ENCODE measurements at places on chromosomes 12 and 14.
A peak's percentile ranks its signal among the peaks of the same experiment; 100 is the strongest.

DNA sequence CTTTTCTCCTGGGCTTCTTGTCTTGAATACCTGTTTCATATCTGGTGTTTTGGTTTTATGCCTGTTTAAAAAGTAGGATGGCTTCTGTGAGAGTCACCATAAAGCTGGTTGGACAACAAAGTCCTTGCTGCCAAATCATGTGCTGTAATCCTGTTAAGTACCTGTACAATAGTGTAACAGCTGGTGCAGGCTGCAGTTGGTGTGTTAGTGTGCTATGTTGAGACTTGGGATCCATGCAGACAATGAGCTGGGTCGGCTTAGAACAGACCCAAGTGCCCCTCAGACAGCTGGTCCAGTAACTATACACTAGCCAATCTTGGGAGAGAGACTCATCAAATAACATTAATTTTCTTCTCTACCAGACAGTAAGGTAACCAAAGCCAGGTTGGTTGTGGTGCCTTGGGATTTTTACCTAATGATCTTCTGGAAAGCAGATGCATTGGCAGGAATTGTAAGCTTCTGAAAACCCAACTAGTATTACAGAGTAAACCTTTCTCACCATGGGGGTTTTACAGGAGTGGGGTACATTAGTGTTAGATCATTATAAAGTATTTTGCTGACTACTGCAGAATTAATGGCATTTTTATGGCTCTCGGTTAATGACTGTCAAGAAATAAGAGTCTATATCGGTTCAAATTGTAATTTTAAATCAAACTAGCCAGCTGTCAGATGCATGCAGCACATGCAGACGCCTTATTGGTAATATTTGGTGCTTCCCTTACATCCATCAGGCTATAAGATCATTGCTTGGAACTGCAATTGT, 231.2 kb downstream of the PDZRN4 start:
- no peaks in the 10 kb centered on the region for H3K4me1 ChIP-seq
- DNase-seq = no peak
- no peak overlapping the region for H3K4me3 ChIP-seq
- H3K27me3 ChIP-seq = peaks cover 5% of the 10 kb centered on the region
- H3K27ac ChIP-seq = no peak overlapping the region
- H3K36me3 ChIP-seq = no peaks in the 10 kb centered on the region

GRCh38 chr12:62879691-62880090, 55.3 kb downstream of the PPM1H start:
- H3K36me3 ChIP-seq = 0 out of 2 replicates have a peak, but pooled peaks cover 5% of the 10 kb centered on the region
- H3K4me1 ChIP-seq = peaks cover 21% of the 10 kb centered on the region
- no peak overlapping the region for H3K27ac ChIP-seq
- H3K27me3 ChIP-seq = no peaks in the 10 kb centered on the region

- peaks cover 9% of the 10 kb centered on the region for H3K4me1 ChIP-seq
- no peaks in the 10 kb centered on the region for H3K27me3 ChIP-seq
- H3K4me3 ChIP-seq = no peak overlapping the region
- H3K27ac ChIP-seq = no peak overlapping the region
- peak; percentile 93 for DNase-seq
These were observed 107.0 kb upstream of the CRY1 start for GRCh38 chr12:107200394-107200793.

DNA sequence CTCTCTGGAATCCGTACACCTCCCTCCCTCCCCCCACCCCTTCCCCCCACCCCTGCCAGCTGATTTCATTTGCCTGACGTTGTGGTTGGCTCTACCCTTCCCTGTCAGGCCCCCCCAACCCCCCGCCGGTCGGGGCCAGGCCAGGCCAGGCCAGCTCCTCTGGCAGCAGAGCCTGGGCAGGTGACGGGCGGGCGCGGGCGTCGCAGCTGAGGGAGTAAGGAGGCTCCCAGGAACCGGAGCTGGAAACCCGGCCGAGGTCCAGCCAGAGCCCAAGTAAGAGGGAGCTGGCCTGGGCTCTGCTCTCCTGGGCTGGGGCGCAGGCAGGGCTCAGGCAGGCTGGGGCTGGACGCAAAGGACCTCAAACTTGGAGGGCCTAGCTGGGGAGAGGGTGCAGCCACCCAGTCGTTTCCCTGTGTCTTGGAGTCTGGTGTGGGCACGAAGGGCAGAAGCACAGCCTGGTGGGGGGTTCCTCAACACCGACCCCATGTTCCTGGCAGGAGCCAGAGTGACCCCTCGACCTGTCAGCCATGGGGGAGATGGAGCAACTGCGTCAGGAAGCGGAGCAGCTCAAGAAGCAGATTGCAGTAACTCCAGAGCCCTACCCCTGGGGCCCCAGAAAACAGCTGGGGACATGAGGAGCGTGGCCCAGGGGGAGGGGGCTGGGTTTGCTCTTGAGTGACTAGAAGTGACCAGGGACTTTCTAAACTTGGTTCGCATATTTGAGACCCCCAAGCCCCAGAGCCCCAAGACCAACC, at the start of gene GNB3:
GNB3 (plus strand) TSS at position 165 of the 755 bp plus-strand sequence; CDS start at position 528, 363 bp downstream.
- H3K27ac ChIP-seq = no peak within 1 kb of the TSS
- no peaks in the 10 kb centered on the region for H3K4me1 ChIP-seq
- no peak within 1 kb of the TSS for H3K4me3 ChIP-seq
- no peak for DNase-seq
- H3K27me3 ChIP-seq = no peaks in the 10 kb centered on the region

- H3K27ac ChIP-seq = no peak within 1 kb of the TSS
- H3K36me3 ChIP-seq = no peaks in the 10 kb centered on the region
- DNase-seq = no peak
These were observed at the start of gene NRIP2 for GRCh38 chr12:2834581-2835491. Gene NRIP2, minus strand, starts transcription at chr12:2835035. Its CDS starts 52 bp downstream, at chr12:2834983.

DNA sequence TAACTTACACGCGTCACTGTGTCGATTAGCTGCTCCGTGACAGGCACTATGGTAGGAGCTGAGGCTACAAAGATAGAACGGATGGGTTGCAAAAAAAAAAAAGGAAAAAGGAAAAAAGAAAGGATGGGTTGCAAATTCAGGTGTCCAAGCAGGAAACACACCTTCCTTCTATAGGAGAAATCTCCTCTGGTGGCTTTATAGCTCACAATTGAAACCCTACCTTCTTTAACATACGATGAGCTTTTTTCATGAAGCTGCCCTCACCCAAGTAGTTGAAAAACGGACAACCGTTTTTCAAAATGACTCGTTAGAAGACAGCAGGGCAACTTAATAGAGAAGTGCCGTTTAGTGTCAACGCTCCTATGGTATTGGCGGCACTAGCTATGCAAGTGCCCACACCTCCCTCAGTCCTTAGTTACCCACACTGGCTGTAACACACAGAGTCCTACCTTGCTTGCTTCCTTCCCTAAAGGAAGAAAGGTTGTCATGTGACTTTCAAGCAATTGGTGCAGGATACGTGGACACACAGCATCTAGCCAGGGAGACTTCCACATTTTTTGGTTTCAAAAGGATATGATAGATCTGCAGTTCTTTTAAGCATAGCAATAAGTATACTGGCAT, 682 bp upstream of the TRIP11 start:
- H3K4me3 ChIP-seq = peak overlapping the region; percentile 92
- DNase-seq = peak; percentile 28
- H3K4me1 ChIP-seq = peaks cover 18% of the 10 kb centered on the region
- no peaks in the 10 kb centered on the region for H3K27me3 ChIP-seq
- peak overlapping the region; percentile 83 for H3K27ac ChIP-seq
- no peaks in the 10 kb centered on the region for H3K36me3 ChIP-seq
